Cardiac fibroblast (primary cell): ENCODE measurements at places on chromosomes 11 and 22.

DNA sequence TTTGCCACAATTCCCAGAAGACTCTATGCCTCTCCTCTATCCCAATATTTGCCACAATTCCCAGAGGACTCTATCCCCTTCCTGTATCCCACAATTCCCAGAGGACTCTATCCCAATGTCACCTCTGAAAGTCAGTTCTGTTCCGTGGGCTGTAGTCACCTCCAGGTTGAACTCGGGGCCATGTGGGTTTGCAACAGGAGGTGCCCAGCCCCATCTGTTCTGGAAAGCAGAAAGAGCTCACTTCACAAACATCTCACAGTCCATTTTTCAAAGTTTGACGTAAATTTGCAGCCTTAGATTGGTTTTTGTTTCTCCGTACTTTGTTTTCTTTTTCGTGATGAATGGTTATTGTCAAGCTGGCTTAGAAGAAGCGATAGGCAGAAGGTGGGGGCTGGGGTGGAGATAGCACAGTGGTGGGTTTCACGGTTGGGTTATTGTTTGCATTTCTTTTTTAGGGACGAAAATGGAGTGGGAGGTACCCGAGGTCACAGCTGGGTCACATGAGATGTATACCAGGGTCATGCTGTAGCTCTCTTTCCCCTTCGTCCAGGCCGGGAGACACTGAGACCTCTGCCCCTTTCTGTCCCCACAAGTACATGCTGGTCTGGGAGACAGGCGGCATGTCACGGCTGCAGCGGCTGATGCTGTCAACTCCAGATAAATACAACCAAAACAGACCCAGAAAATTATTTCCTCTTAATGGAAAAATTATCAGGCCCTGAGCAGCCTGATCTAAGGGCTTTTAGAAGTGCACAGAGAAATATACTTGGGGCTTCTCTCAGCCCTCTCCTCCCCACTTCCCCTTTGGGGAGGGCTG lies 374.5 kb downstream of the CADM1 start:
- no peak for DNase-seq

- DNase-seq, result no peak
Observed at GRCh38 chr11:92245700-92246271, 21.2 kb downstream of the FAT3 start.

DNA sequence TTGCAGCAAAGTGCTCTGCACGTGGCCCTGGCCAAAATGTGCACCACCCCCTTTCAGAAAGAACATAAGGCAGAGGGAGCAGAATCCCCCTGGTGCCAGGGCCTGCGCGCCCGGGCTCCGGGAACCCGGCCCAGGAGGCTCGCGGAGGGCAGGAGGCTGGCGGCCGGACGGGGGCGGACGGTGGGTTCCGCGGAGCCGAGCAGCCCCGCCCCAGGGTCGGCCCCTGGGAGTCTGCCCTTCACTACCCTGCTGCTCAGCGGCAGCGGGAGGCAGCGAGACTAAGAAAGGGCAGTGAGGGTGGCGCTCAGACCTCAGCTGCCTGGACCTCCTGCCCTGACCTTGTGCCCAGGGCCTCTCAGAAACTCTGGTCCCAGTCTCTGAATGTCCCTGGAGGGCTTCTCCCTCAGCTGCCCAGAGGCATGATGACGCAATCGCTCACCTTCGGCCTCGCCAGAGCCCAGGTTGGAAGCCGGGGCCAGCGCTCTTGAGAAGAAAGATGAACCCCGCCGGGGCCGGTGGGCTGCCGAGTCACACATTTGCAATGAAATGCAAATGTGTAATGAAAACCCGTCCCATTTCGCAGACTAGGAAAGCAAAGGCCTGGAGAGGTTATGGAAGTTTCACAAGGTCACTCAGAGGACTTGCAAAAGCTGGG lies 1.1 kb upstream of the CLMP start:
- DNase-seq, result no peak

- DNase-seq, result no peak
Observed at GRCh38 chr22:29569011-29569678, 11.8 kb downstream of the NIPSNAP1 start.

DNA sequence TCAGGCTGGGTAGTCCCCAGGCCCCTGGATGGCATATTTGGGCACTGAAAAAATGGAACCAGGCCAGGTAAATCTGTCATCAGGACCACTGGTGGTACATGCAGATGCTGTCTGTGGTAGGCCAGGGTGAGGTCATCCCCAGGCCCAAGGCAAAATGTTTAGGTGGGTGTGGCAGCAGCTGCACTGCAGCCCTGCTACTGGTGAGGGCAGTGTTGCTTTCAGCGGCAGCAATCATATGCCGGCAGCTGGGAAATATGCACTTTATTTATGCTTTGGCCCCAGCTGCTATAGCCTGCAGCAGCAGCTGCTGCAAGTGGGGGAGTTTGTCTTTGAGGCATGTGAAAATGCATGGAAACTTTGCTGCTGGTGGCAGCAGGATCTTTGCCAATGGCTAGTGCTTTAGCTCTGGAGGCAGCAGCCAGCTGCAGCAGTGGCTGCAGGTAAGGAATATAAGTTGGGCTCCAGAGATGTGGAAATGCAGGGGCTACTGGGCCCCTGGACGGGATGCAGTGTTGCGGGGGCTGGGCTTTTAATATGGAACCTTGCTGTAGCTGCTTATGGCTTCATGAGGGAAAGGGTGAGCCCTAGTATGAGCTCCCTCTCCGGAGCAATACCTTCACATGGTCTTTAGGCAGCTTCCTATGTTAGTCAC lies 365.7 kb upstream of the CADM1 start:
- DNase-seq, result peak; percentile 2

GRCh38 chr11:75283391-75283931 lies 42.9 kb downstream of the TPBGL start:
- no peak for DNase-seq

DNA sequence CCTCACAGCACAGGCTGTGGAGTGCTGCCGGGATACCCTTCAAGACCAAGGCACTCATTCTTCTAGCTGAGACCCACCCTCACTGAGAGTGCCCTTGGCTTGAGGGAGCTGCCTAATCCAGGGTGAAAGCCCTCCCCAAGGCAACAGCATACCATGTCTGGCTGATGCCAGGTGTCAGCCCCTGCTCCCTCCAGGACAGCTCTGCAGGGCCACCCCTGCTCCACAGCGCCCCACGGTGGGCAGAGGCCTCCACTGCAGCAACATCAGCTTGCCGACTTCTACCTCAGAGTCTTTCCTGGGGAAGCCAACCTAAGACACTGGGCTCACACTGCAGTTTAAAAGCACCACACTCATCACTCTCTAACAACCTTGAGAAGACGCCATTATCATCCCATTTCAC lies 29.0 kb downstream of the TTLL1 start:
- peak; percentile 14 for DNase-seq

GRCh38 chr22:20741634-20742581 lies 32.0 kb upstream of the SERPIND1 start:
- DNase-seq, result peak; percentile 21

- DNase-seq, result no peak
Observed at GRCh38 chr11:118610225-118610772, 2.9 kb downstream of the PHLDB1 start.

GRCh38 chr11:59894616-59895015 lies 16.0 kb downstream of the OOSP3 start:
- DNase-seq, result no peak
